NCI-H1092 treated with DMSO at 0.1 percent for 48 hours (cell line): ENCODE measurements at places on chromosomes 13 and 19.
A peak's percentile ranks its signal among the peaks of the same experiment; 100 is the strongest.

DNA sequence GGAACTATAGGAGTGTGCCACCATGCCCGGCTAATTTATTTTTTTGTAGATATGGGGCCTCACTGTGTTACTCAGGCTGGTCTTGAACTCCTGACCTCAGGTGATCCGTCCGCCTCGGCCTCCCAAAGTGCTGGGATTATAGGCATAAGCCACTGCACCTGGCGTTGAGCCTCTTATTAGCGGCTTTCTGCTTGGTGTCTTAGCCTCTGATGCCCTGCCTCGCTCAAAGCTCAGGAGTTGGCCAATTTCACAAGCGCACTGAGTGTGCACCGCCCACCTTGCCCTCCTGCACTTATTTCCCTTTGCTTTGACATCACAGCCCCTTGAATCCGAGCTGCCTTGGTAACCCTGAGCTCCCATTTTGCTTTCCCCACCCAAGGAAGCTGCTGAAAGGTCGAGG is 10.1 kb downstream of the YIPF2 start:
- no peak for DNase-seq

DNA sequence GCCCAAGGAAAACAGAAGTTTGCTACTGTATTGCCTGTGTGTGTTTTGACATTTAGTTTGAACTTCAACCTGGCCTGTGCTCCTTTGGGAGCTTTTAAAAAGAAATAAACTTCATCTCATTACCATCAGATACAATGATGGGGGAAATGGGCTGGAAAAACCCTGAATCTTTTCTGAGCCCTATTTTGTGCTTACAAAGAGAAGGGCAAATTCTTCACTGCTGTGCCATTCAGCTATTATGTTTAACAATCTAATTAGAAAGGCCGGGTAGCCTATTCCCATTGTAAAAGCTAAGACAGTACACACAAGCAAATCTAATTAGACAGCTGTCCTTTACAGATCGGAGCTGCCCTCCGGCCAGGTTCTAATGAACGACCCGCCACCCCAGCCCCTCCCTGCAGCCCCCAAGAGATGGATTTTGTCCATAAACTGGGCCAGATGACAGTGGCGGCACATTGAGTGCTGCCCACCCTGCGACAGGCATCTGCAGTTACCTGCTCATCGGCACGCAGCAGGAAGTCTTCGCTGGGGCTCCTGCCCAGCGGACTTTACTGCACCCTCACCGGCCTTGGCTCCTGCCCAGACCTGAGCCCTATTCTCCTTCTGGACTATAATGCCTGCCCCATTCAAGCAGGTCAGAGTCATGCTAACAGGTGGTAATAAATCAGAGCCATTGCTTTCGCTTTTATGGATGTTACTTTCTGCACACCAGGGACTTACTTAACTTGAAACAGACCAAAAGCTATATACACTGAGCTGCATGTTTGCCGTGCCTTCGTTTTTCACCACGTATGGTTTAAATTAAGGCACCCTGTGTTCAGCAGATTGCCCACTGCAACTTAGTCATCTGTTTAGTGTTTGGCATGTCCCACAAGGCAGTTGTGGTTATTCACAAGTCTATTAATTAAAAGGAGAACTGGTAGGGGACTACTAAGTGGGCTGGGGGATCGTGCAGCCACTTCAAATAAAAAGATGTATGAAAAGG is 549.6 kb downstream of the FGF9 start:
- peak; percentile 23 for DNase-seq

GRCh38 chr19:10503002-10503789 is at the start of gene KEAP1:
Gene KEAP1 (minus strand): TSS chr19:10503356. CDS start chr19:10500033, 3,323 bp downstream.
- DNase-seq: peak; percentile 76

DNA sequence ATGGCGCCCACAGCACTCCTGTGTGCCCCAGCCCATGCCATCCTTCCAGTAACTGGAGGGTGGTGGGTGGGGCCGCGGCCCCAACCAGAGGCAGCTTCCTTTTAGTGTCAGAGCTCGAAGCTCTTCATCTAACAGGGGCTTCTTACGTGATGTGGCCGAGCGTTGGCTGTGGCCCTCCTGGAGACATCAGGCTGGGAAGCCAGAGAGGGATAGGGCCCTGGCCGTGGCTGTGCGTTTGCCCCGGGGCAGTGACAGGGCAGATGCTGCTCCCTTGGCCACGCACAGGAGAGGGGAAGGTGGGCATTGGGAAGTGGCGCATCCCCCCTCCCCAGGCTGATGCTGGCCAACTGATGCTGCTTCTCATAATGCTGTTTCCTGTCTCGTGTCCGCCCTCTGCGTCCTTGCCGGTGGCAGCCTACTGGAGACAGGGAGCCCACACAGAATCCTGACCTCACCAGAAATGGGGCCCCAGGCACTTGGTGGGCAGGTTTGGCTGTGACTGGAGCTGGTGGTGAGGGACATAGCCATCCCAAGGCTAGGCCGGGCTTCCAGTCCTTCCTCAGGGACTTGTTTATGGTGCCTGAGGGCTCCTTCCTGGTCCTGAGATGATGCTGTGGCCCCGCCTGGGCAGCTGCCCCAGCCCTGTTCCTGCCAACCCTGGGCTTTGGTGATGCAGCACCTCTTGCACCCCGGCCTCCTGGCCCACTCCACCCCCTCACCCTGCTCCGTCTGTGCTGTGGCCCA is 34.3 kb downstream of the ATP4B start:
- no peak for DNase-seq

DNA sequence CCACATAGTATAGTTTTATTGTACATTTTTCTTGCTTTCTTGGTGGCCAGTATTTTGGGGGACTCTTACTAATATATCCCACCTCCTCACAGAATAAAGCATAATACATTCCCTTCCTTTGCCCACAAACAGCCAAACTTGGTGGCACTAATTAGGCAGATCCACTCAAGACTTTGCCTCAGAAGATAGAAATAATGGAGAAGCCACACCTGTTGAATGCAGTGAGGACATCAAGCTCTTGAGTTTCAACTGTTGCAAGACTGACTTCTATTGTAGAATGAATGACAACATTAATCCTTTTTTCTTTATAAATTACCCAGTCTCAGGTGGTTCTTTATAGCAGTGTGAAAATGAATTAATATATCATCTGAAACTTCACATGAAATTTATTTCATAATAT is 1183.6 kb upstream of the ATXN8OS start:
- DNase-seq: no peak

- DNase-seq: no peak
These were observed 507.4 kb downstream of the DACH1 start for GRCh38 chr13:71359641-71360040.

GRCh38 chr13:113211774-113212173 is 2.4 kb downstream of the CUL4A start:
- DNase-seq: no peak

DNA sequence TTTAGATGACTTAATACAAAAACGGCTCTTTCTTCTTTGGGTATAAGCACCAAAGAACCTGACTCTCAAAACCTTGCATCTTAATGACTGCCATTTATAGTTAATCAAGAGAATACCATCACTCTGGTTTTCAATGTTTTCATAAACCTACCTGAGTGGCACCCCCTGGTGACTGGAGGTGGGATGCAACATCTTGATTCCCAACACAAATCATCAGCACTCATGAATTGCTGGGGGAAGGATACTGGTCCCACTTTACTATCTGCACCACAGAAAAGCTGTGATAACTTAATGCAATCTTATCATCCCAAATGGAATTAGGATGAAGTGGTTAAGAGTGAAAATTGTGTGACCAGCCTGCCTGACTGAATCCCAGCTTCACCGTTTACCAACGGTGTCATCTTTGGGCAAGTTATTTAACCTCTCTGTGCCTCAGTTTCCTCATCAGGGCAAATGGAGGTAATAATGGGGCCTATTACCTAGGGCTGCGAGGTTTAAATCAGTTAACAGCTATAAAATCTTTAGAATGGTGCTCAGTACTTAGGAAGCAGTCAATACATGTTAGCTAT is 366.4 kb downstream of the KLF12 start:
- peak; percentile 63 for DNase-seq

GRCh38 chr13:23365652-23366051 is 67.8 kb downstream of the SACS start:
- no peak for DNase-seq

- DNase-seq: no peak
These were observed at the start of gene ETV2 for GRCh38 chr19:35641515-35642151. Gene ETV2 (plus strand): TSS chr19:35641745. CDS start chr19:35642461, 716 bp downstream.
